ENCODE measurements at places on chromosomes 3 and 15.

DNA sequence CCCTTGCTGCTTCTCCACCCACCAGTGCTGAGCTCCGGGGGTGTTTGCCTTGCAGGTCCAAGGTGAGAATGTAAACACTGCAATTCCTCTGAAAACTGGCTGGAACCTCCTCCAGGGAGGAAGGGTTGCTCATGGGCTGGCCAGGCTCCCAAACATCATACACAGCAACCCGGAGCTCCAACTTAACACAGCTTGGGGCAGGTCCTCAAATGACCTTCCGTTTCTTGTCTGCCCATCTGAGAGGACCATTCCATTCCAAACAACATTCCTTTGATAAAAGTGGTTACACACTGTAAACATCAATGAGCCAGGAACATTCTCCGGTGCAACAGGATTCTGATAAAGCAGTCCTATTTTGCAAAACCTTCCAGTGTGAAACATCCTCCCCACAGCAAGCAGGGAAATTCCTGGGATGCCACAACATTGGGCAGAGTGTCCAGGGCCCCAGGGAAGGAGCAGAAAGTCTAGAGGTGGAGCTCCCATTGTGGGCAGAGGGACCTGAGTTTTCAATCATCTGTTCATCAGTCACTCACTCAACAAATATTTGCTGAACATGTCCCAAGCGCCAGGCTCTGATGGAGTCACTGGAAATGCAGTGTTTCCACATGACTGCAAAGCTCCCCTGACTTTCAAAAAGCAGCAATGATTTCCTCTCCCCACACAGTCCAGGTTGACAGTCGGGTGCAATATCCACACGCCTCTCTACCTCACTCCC lies 7.3 kb upstream of the HEG1 start:
- no peak for DNase-seq

DNA sequence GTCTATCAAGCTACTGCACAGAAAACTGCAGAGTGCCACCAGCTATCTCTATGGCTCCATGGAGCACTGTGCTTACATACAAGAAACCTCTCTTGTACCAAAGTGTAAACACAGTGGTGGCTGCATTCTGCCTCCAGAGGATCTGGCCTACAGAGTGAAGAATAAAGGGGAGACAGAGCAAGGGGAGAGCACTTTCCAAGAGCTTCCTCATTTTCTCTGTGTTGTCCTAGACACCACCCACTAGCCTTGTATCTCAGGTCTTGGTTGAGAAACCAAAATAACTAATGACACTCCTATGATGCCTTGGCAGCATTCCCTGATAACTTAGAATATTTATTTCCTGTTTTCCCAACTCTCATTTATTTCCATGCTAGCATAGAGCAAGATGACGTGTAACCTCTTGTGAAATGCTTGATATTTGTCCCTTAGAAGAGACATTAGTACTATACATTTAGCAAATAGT lies 56.9 kb upstream of the PHLDB2 start:
- no peak for DNase-seq

- no peak for DNase-seq
Observed at GRCh38 chr15:94175420-94175819, 55.9 kb upstream of the MCTP2 start.

DNA sequence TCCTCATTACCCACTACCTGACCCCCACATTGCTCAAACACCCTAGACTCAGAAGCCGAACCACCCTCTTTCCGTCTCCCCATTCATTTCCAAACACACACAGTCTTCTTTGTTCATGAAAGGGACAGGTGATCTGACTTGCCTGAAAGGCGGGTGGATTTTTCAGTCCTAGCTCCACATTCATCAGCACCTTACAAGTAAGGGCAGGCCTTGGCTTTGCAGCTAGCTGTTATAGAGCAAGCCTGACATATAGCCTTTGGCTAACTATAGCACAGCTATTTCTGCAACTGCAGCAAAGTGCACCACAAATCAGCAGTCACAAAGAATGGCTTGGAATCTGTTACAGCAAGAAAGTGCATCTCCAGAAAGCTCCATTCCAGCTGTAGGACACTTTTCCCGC lies 139.8 kb downstream of the XXYLT1 start:
- DNase-seq = no peak

DNA sequence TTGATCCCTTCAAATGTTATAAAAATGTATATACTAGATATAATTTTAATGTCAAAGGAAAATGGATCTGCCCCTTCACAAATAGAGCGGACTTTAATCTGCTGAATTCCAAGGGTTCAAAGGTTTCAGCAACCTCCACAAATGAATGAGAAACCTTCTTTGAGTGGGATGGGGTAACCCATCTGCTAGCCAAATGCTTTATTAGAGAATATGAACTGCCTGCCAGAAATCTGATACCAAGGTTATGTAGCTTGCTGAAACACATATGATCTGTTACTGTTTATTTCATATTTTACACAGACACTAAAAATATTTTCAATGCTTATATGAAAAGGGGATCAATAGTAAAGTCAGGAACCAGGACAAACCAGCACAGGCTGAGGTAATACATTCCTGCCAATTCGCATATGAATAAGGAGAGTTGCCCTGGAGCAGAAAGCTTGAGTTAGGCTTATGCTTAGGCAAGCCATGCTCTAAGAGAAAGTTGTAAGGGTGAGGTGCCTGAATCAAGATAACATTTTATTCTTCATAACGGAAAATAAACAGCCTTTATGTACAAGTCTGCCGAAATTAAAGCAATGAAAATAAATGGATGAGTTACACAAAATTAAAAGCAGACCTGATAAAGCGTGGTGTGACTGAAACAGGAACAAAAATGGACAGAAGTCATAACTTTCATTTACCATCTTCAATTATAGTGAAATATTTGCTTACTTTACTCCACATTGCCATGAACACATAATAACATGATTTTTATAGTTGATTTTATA lies 26.5 kb downstream of the PLOD2 start:
- no peak for DNase-seq

DNA sequence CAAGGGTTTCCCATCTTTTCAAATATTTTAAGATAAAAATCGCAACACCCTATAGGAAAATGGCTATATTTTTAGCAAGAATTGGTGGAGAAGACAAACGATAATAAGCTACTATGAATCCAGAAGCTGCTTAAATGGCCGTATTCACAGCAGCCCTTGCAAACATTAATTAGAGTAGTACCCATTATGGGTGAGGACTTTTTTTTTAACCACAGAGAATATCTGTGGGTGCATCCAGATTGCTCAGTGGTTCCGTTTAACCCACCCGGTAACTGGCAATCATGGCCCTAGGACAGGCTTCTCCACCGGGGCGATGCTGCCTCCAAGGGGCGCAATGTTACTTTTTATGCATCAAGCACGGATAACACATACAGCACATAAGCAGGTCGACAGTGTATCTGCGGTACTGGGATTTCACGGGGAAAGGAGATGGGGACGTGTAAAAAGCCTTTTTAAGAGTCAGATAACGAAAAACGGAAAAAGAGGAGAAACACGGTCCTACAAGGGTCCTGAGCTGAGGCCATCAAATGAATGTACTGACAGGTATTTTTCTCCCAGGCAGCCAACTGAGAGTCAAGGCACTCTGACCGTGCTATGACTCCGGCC lies 968 bp upstream of the TMEM266 start:
- DNase-seq = no peak

DNA sequence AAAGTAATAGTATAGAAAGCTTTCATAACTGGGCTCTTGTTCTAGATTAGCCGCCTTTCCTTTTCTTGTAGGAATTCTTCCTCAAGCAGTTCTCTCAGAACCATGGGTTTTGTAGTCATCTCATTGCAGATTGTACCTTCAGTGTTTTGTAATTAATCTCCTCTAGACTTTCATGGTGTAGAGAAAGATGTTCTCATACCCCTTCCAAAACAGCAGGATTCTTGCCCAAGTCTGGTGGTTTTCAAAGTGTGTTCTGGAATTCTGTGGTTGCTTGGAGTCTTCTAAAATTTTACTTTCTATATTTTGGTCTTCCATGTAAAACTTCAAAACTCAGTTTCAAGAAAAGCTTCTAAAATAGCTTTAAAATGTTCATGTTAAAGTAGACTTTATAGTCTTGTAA lies 293.8 kb downstream of the PTPRG start:
- no peak for DNase-seq

GRCh38 chr15:40495516-40495915 lies 24.7 kb downstream of the CHST14 start:
- no peak for DNase-seq

DNA sequence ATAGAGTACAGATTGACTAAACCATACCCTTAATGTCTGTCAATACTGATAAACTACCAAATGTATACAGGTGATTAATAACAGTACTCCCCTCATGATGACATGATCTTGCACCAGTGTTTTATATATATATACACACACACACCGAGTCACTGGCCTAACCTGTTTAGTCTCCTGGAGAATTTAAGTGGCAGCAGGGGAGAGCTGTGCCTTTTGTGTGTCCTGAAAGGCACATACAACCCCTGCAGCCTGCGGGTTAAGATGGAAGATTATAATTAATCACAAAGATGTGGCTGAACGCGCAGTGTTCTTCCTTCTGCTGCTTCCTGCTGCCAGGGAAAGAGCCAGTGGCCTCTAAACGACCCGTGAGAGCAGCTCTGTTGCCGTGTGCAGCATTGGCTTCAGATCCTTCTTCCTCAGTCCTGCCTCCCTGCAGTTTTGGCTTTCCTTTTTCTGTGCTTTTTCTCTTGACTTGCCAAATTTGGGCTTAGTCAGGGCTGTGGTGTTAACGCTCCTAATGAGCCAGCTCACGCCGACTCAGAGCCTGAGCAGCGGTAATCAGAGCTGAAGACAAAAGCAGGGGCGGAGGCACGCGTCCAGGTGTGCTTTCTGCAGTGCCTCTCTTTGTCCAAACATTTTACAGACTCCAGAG lies 42.5 kb upstream of the UBE3A start:
- DNase-seq = no peak

DNA sequence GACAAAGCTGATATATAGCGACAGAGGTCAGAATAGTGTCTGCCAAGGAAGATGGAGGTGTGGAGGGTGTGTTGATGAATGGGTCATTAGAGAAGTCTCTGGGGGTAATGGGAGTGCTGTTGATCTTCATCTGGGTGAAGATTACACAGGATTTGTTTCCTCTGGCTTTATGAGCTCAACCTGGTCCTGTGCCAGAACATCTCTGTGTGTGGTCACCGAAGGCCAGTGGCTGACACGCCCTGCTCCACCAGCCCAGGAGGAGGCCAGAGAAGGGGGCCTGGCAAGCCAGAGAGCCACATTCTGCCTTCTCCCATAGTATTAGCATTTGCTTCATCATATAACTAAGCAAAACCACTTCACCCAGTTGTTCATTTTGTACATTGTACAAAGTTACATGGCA lies 121.1 kb downstream of the ZNF621 start:
- DNase-seq = no peak
